ENCODE measurements at places on chromosomes 5 and 9.

GRCh38 chr9:132474253-132474652 lies 64.2 kb downstream of the CFAP77 start:
- no peak for DNase-seq

GRCh38 chr9:114274217-114274616 lies 48.7 kb upstream of the ORM1 start:
- DNase-seq: no peak

DNA sequence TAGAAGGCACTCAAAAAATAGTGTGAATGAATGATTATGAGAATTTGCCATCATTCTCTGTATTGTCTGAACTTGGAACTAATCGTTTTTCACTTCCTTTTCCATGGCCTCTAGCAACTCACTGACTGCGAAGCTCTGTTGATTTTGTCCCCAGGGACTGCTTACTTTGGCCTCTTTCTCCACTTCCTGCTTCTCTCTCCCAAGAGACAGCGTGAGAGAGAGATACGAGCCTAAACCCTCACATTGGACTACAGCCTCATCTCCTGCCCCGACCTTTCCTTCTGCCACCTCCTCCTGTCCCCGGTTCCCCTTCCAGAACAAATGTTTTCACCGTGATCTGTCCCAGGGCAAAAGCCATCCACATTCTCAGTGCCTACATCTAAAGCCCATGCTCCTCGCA lies 300.8 kb upstream of the PANK3 start:
- DNase-seq: no peak

GRCh38 chr5:56686337-56687195 lies 128.8 kb upstream of the MAP3K1 start:
- no peak for DNase-seq

GRCh38 chr9:132238026-132238972 lies 76.4 kb downstream of the NTNG2 start:
- no peak for DNase-seq

DNA sequence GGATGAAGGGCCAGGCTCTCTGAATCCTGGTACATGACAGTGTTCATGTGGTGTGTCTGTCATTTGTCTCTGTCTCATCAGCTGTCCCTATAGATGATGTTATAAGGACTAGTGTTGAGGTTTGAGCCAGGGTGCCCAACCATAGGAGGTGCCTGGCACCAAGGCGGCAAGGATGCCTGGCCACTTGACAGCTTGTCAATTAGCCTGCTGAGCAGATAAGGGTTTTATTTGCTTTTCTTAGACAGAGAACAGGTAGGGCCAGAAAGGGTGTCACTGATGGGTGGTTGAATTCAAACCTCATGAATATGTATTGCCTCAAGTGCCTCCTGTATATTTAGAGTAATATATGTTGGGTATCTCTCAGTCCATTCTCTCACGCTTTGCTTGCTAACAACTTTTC lies 30.1 kb upstream of the AUH start:
- no peak for DNase-seq
